ENCODE measurements at places on chromosomes 7 and 10. TPM values are rescaled to one million over a fixed set of nuclear protein-coding genes. Genes with fewer than 3 reads are reported as not detected.

RASA4 gene
- 4.5 TPM for total RNA-seq

TMEM139 gene
- total RNA-seq: not detected

PYROXD2 gene
- total RNA-seq: 1.2 TPM

CPA5 gene
- not detected for total RNA-seq

HOXA1 gene
- total RNA-seq: 4.1 TPM

DNA sequence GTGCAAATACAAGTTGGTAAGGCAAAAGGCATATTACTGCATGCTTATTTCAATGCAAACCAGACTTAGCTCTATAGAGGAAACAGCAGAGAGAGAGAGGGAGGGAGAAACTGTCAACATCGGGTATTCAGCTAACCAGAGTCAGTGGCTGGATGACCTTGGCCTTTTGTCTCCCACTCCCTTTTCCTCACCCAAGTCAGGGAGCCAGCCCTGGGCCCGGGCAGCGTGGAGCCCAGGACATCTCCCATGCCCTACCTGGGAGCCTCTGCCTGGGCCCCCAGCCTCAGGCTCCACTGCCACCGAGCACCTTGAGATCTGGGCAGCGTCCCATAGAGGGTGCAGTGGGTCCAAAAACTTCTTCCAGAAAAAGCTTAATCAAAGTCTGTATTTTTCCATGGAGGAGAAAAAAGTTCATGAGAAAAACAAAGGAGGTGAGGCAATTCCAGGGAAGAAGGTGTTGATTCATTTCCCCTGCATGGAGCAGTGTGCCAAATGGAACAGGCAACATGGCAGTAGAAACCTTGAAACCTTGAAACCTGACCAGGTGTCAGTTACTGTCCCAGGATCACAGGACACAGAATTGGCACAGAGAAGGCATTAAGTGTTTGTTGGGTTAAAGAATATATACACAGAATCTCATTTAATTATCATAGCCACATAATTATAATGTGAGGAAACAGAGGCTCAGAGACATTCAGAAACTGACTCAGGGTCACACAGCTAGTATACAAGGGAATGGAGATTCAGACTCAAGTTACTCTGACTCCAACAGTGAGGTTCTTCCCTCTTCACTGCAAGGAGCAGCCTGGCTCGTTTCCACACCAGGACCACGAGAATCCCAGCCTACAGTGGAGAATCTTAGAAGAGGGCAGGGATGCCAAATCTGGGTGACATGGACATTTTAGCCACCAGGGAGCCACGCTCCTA is 5.8 kb upstream of the NCOA4 start:
- DNase-seq: peak; percentile 33

DNA sequence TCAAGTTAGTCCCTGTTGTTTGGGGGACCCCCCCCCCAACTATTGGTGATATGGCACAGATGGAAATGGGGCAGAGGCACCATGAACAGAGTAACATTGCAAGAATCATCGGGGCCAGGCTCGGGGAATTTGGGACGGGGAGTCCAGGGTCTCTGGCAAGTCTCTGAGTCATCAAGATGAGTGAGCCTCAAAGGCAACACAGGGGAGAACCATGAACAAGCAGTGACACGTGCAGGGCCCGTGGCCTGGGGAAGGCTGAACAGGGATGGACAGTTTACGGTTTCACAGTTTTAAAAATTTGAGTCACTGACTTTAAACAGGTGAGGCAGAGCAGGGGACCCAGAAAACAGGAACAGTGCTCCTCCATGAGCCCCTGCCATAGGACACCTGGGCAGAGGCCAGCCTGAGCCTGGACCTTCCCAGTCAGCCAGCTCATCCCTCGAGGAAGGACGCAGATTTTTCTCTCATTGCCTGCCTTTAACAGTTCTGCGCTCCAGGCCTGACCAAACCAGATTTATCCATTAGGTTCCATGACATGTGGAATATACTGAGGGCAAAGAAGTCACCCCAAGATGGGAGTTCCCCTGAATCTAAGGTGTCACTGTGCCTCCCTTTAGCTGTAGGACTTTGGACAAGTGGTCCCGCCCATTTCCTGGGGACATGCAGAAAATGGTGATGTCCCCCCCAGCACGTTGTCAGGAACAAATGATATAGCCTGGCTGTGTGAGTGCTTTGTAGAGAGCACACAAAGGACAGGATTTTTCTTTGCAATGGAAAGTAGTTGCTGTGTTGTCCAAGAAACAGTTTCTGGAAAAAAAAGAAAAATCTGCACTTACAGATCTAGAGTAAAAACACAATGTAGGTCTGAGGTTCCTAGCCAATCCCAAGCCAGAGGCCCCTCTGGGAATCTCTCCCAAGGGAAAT is 23.8 kb downstream of the CHST15 start:
- no peak for DNase-seq

DNA sequence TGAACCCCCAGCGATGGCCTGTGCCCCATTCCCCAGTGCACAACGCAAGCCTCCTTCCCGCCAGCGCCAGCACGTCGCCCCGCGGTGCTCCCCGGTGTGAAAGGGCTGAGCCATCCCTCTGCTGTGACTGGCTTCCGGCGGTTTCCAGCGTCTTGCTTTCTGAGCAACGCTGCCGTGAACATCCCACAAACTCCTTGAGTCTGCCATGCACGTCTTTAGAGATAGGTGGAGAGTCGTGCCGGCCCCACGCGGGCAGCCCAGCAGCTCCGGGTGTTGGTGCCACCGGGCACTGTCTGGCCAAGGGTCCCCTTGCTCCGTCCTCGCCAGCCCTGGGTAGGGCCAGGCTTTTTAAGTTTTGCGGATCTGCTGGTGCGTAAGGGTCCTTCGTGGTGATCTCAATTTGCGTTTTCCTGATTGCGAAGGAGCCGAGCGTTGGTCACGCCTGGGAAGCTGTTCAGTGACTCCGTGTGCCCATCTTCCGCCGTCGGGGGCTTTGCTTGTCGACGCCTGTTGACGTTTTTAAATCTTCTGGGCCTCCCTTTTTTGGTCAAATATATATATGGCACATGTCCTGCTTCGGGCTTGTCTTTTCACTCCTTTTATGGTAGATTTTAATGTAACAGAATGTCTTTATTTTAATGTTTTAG is 70.6 kb downstream of the FOXL3 start:
- no peak for DNase-seq

DNA sequence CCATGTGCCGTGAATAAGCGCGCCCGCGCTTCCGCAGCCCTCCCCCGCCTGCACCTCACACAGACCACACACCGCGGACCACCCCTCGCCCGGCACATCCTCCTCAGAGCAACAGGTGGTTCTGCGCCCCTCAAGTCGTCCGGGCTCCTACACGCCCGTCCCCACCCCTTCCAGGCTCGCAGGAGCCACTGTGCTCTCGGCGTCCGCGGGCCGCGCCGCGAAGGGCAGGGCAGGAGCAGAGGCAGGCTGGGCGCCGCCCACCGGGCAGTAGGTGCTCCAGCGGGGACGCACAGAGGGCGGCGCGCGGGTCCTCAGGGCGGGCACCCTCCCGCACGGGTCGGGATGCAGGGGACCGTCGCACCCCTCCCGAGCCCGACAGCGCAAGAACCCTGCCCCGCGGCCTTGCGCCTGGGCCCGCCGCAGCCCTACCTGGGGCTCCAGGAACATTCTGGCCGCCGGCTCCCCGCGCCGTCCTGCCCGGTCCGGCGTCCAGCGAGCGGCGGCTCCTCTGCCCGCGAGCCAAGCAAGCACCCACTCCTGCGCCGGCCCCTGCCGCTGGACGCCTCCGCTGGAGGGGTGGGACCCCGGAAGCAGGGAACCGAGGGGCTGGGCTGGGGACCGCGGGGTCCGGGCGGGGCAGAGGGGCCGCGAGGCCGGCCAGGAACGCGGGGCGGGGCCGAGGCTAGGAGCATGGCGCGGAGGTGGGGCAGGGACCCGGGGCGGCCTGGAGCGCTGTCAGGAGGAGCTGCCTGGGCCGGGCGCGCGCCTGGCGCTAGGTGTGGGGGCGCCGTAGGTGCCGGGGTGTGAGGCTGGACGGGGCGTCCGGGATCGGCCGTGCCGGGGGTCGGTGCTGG is 37.4 kb downstream of the RASGEF1A start:
- no peak for DNase-seq

- no peak for DNase-seq
Measured at GRCh38 chr10:113176652-113177155, 226.7 kb downstream of the TCF7L2 start.

- no peak for DNase-seq
Measured at GRCh38 chr10:117444497-117445040, 69.3 kb upstream of the PDZD8 start.

DNA sequence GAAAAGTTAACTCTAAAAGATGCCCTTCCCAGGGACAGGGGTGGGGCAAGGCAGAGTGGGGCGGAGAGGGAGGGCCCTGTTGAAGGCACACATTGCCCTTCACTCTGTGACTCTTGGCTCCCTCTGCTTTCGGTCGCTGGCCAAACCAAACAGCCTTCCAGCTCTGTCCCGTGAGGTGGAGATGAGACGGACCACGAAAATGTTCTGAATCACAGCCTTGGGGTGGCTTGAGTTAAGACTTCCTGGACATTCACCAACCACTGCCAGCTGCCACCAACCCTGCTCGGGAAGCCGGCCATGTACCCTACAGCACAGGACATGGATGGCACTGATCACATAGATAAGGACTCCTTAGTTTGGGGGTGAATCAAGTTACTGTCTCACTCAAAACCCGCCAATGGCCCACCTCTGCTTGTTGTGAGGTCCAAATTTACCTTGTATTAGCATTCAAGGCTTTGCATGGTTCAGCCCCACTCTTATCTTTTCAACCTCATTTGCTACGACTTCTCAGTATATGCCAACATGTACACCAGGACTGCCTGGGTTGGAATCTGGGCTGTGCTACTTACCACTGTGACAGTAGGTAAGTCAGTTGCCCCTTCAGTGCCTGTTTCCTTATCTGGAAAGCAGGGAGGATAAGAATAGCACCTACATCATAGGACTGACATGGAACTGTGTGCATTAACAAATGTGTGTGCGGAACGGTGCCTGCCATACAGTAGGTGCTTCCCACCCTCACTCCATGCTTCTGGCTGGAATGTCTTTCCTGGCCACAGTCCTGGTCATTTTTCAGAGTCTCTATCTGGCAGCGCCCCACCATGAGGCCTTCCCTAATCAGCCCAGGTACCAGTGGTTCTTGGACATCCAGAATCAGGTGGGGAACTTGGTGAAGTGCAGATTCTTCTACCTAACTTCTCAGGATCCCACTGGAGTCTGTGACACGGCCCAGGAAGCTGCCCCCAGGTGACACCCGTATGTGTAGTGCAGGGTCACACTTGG is 28.0 kb downstream of the ITPRIP start:
- DNase-seq: no peak

GRCh38 chr7:100220586-100221230 is 959 bp downstream of the PVRIG start:
- no peak for DNase-seq

DNA sequence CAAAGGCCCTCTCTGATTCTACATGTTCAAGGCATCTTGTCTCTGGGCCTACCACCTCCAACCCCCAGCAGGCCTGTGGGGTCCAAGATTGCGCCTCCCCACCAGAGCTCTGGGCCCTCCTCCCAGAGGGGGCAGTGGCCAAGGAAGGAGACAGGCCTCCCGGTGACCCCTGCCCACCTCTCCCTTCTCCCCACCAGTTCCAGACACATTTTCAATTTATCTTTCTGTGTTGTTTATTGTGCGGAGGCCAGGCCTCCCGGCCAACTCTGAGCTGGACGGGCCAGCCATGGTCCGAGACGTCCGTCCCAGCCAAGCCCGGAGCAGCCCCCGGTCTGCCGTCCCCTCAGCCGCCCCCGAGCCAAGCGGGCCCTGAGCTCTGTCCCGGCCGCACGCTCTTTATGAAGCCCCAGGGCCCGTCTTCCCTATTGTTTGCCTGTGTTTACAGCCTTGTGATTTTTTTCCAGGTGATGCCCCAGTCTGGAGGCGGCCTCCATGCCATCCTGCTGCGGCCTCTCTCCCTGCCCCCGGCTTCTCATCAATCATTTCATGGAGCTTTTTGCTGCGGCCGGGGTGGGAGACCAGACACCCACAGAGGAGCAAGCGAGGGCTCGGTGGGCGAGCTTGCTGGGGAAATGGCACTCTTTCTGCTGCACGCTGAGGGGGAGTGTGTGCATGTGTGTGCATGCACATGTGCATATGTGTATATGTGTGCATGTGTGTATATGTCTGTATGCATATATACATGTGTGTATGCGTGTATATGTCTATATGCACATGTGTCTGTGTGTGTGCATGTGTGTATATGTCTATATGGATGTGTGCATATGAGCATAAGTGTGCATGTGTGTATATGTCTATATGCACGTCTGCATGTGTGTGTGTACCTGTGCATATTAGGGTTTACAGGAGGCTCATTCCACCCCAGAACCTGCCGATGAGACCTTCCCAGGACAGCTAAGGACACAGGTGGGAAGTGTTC is 52.7 kb upstream of the ELN start:
- no peak for DNase-seq

DNA sequence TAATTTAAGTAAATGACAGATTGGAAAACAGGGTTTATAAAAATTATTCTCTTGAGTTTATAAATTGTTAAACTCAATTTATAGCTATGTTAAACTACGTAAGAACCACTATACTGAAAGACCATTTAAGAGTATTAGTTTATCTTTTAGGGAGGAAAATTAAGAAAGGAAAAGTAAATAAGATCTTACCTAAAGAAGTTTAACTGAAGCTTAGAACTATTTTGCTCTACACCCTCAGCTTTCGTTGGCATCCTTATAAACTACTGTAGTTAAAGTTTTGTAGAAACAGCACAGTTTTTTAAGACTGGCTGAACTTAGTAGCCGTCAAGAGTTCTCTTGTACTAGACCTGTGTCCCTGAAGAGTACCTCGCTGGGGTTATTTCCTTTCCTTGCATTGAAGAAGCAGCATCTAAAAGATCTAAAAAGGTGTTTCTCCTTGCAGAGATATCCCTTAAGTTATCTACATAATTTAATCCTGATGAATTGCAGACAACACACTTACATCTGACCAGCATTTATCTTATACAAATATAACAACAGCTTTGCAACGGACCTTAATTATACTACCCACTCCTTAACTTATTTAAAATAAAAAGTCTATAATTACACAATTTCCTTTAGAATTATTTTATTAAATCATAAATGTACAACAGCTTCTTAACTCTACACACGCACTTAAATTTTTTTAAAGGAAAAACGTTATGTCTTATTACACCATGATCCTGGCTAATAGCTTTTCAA is 9.1 kb downstream of the HNRNPA2B1 start:
- DNase-seq: no peak

DNA sequence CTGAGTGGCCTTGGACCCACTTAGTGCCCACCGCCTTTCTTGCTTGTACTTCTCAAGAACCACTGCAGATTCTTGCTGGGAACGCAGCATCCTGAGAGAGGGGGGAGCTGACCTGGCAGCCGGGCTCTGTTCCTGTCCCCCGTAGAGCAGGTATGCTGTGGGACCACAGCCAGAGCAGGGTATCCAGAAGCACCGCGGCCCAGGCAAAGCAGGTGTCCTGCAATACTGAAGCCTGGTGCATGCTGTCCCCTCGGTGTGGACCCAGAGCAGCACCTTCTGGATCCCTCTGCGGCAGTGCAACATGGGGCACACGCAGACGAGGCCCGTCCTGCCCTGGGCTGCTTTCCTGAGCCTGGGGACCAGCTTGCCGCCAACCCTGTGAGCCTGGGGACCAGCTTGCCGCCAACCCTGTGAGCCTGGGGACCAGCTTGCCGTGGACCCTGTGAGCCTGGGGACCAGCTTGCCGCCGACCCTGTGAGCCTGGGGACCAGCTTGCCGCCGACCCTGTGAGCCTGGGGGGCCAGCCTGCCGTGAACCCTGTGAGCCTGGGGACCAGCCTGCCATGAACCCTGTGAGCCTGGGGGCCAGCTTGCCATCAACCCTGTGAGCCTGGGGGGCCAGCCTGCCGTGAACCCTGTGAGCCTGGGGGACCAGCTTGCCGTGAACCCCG is 60.9 kb upstream of the ADGRA1 start:
- DNase-seq: no peak

All from Karpas-422 (cell line).